Stimulated activated CD8-positive, alpha-beta memory T cell treated with anti-CD3 and anti-CD28 coated beads, Interleukin-7, amount 100 ng/mL, for 24 hours (primary cell): ENCODE measurements at places on chromosomes 7 and 10.

DNA sequence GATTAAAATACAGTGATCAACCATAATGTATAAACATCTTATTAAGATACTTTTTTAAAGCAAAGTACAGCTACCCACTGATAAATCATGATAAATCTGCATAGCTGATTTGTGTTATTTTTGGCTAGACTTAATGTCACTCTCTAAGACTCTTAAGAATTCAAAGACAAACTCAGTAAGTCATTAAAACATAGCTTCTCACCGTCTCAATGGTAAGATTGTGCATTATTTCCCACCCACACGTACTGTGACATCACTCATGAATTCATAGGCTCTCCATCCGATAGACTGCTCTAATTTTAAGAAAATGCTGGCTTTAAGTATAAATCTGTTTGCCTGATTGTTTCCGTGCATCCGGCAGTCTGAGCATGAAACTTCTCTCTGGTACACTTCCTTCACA lies 266.1 kb downstream of the GLI3 start:
- no peak for DNase-seq

DNA sequence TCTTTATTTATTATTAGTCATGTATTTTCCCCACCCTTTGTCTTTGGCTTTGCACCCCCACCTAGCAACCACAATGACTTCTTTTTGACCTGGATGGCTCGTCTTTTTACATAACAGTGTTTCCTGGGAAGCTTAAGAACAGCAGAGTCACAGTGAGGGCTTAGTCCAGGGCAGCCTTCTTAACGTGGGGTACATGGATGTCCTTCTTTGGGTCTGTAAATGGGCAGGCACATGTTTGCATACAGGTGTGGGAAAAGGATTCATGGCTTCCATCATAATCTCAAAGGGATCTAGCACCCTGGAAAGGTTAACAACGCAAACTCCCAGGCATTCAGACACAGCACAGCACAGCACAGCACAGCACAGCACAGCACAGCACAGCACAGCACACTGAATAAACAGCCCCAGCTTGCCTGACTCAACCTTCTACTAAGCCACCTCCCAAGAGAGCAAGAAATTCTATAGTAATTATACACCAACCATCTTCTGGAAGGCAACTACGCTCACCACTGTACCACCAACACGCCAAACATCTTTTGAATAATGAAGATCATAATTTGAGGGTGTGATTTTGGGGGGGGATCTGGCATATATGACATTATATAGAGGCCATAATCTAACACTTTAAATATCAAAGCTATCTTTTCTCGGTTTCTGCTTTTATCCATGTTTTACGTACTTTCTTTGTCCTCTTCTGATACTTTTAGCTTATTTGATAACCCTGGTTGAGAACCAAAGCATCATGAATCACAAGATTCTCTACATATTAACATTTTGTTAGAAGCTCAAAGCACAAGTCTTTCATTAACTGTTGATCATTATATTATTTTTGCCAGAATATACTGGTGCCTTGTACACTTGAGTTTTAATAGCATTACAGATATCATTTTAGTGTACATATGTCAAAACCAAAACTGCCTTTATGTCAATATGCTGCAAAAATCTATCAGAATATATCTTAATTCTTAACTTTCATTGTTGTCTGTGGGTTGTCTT lies 177.2 kb upstream of the KLF14 start:
- no peak for DNase-seq

GRCh38 chr7:124662937-124663336 lies 102.7 kb downstream of the GPR37 start:
- DNase-seq, result no peak

GRCh38 chr7:100081535-100082102 lies at the start of gene ZNF3:
ZNF3 (minus strand) TSS chr7:100081723; CDS start chr7:100077357, 4,366 bp downstream.
- DNase-seq, result peak; percentile 94

DNA sequence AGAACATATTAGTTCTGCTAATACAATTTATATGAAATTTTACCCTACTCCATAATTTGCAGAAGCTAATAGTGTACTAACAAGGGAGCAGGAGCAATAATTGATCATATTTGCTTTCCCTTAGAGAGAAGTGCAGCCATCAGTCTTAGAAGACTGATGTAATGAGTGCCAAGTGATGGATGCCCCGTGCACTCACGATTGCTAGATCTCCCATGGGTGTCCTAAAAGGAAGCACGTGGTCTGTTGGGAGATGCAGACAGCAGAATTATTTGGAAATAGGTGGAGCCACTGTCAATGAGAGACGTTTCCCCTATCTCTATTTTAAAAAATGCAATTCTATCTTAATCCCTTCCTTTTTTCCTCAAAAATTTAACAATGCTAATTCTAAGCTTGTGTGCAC lies 772.2 kb upstream of the C7orf33 start:
- DNase-seq, result no peak

GRCh38 chr10:103580011-103580410 lies 86.5 kb downstream of the NEURL1 start:
- DNase-seq, result no peak

- DNase-seq, result no peak
Observed at GRCh38 chr7:4738711-4739527, 36.5 kb upstream of the AP5Z1 start.

- DNase-seq, result no peak
Observed at GRCh38 chr7:43625453-43625852, 42.5 kb downstream of the STK17A start.
